ENCODE measurements at places on chromosomes 4 and X.

DNA sequence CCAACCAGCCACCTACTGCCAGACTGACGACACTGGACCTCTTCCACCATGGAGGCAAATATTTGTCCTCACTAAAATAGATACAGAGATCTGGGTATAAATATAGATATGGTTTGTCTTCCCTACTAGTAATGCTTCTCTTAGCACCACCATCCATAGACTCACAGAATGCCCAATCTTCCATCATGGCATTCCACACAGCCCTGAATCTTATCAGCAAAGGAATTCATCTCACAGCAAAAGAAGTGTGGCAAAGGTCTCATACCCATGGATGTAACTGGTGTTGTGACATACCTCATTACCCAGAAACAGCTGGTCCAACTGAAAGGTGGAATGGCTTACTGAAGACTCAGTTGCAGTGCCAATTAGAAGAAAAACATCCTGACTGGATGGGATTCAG is 47.2 kb upstream of the HS6ST2 start:
- DNase-seq = no peak

- no peak for DNase-seq
Observed at GRCh38 chr4:20086799-20087521, 164.7 kb upstream of the SLIT2 start.

DNA sequence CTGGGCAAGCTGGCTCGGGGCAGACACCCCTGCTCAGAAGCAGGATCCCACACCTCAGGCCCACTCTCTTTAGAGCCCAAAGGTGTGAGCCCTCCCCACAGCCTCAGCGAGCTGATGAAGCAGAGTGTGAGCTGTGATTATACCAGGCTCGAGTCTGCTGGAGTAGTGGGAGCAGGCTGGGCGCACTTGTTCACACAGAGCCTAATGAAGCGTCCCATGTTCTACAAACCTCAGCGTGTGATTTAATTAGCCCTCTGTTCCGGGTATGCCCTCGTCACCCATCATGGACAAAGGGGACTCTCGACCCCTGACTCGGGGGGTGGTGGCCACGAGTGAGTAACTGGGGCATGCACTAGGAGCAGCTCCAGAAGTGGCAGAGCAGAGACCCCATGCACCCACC is 62.3 kb downstream of the PPP2R2C start:
- DNase-seq = no peak

DNA sequence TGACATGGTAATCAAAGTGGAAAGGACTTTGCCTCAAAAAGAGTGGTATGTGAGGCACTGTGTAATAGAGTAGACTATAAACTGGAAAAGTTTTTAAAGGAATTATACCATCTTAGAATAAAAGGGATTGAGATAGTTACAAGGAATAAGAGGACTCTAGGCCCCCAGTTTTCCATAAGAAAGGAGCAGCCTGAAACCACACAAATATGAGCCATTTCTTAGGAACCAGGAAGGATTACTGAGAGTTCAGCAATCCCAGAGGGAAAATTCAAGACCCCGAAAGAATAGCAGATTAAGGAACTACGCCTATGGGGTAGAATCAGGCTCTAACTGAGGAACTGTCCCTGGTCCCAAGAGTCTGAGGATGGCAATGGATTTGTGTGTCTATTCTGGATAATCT is 1213.3 kb downstream of the C4orf33 start:
- DNase-seq = no peak

- no peak for DNase-seq
Observed at GRCh38 chr4:71202705-71203104, 136.1 kb upstream of the SLC4A4 start.

DNA sequence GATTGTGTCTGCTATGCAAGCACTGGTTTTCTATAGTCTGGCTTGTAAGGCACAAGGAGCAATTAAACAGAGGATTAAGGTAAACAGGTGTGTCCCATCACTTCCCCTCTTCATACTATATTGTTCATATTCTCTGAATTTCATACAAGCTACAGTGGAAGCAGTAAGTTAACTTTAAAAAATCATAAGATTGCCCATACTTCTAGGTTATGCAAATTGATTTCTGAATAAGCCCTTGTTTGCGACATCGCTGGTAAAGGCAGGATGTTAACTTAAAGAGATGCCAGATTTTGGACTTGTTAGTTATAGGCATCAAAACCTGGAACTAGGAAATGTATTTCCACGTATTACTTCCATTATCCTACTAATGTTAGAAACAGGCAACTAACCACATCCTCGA is 1.0 kb upstream of the TMEM131L start:
- DNase-seq = no peak

GRCh38 chr4:37867102-37867501 is 23.8 kb upstream of the TBC1D1 start:
- DNase-seq = no peak

- no peak for DNase-seq
Observed at GRCh38 chr4:151530230-151530629, 121.3 kb downstream of the FHIP1A start.

- DNase-seq = no peak
Observed at GRCh38 chr4:28073860-28074555, 1213.4 kb downstream of the STIM2 start.

DNA sequence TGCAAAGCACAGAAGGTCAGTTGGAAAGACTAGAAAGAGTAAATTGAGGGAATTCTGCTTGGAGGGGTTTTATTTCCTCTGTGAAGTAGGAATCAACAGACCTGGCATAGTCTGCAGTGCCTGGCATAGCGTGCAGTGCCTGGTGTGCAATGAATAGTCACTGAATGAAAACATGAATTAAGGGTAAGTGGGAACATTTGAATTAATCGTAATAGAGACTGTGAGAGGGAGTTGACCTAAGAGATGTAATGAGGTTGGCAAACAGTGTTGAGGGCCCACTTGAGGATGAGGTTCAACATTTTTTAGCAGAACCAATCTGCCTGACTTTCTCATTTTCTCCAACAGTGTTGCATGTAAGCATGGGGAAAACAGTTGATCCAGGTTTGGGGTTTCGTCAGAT is 377.2 kb upstream of the FTHL17 start:
- DNase-seq = no peak

GRCh38 chr4:109739547-109739946 is 9.7 kb upstream of the PLA2G12A start:
- DNase-seq = no peak

DNA sequence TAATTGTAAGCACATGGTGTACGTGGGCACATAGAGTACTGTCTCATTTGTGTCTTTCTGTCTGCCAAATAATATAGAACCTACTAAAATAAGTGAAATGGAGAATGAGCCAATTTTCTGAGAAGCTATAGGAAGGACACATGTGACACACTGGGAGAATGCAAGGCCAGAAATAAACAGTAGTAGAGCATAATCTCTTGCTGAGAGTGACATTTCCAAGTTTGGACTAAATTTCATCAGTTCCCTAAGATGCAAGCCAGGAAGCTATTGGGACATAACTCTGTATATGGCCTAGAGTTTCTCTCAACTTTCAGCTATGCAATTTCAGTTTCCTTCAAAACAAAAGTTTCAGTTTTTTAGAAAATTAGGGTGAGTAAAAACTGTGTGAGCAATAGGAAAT is 638.7 kb downstream of the PCDH18 start:
- DNase-seq = no peak

DNA sequence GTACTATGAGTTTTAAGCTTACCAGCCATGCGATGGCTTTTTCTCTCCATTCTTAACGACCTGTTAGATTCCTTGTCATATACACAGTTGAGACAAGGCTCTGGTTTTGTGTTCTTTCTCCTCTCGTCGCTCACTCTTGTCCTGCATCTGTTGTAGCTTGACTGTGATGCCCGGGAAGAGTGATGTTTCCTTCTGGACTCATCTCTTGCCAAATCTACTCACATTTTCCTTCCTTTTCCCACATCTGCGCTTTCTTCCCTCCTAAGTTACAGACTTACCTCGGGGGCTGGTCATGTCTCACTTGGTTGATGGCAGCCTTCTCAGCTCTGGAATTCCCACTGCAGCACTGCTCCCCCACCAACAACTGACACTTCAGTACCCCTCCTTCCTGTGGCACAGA is 4.8 kb upstream of the MAP7D3 start:
- no peak for DNase-seq

DNA sequence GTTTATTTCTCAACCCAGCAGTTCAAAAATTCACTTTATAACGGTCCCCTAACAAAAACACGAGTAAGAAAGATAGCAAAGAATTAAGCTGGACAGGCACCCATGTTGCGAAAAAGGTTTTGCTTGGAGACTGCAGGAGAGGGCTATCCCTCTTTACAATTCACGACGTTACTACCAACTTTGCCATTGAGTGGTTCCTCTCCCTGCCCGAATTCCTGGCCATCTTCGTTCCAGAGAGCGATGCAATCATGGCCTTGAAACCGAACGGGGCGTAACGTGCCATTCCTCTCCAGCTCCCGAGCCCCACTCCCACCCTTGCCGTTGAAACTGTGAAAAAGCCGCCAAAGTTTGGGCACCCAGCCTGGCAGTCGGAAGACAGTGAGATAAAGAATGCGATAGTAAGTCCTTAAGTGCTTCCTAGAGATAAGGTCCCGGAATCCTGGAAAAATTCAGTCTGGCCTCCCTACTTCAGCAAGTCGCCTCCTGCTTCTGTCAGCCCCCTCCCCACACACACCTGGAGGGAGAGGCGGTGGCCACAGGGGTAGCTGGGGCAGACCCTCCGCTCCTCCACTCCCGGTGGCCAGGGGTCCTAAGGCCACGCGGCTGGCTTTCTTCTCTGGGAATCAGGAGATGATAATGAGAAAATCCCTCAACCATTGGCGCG is 65.2 kb downstream of the FBXO8 start:
- DNase-seq = no peak

GRCh38 chr4:152460488-152460887 is 75.4 kb downstream of the FBXW7 start:
- DNase-seq = no peak

- no peak for DNase-seq
Observed at GRCh38 chrX:71253253-71254091, 468 bp downstream of the ZMYM3 start.

DNA sequence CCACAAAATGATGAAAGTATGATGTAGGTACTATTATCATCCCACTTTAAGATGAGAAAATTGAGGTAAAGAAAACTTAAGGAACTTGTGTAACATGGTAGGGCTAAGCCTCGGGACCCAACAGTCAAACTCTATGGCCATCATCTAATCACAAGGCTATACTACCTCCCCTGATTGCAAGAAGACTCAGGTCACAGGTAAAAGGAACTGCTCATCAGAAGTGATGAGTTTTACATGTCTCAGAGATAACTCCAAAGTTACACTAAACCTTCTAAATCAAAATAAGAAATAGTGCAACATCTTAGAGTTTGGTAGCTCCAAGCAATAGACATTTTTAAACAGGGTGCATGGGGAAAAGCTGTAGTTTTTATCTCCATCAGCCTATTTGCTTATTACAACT is 96.5 kb upstream of the MYOZ2 start:
- no peak for DNase-seq

DNA sequence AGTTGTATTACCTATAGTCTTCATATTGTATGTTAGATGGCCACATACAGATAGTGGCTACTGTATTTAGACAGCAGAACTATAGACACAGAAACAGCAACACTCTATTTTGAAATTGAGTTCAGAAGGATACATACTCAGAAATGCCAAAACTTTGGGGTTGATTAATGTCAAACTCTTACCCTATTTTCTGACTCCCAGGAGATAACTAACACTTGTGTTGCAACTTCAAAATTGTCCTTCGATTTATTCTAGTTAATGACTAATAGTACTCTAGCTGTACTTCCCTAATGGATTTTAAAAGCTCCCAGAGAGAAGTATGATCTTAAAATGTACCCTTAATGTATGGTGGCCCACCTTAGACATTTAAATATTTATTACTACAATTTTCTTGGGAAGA is 229.9 kb upstream of the UGT8 start:
- no peak for DNase-seq

DNA sequence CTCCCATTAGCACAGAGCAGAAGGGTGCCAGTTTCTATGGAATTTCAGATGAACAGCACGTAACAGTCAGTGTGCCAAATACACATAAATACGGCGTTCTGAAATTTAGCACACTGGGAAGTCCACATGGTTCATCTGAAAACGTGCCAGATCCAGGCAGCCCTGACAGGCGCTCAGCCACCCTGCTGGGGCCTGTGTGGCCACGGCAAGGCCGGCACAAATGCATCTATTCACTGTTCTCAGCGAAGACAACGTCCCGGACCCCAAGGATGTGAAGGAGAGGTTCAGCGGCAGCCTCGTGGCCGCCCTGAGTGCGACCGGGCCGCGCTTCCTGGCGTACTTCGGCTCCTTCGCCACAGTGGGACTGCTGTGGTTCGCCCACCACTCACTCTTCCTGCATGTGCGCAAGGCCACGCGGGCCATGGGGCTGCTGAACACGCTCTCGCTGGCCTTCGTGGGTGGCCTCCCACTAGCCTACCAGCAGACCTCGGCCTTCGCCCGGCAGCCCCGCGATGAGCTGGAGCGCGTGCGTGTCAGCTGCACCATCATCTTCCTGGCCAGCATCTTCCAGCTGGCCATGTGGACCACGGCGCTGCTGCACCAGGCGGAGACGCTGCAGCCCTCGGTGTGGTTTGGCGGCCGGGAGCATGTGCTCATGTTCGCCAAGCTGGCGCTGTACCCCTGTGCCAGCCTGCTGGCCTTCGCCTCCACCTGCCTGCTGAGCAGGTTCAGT is 15.6 kb downstream of the DGKQ start:
- DNase-seq = no peak

DNA sequence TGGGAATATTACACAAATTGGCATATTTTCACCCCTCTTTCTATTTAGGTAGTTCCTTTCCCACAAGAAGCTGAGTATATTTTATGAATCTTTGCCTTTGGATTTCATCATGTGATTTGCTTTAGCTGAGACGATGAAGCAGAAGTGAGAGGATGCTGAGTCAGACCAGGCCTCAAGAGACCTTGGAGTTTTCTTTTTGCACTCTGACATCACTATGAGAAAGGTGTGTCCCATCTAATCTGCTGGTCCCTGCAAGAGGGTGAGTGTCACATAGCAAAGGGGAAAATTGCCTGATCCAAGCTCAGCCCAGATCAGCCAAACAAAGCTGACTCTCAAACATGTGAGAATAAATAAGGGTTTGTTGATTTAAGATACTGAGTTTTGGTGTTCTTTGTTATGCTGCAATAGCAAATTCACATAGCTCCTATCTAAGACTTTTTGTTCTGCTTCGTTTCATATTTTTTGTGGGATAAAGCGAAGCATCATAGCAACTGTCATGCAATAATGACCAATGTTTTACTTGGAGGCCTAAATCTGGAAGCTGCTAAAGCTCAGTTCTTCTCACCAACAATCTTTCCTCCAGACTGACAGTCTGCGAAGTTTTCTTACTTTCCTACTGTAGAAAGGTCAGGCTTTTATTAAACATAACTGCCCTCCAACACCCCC is 176.9 kb downstream of the PDHA2 start:
- peak; percentile 22 for DNase-seq
